ENCODE measurements at places on chromosomes 12 and 14.
A peak's percentile ranks its signal among the peaks of the same experiment; 100 is the strongest.

DNA sequence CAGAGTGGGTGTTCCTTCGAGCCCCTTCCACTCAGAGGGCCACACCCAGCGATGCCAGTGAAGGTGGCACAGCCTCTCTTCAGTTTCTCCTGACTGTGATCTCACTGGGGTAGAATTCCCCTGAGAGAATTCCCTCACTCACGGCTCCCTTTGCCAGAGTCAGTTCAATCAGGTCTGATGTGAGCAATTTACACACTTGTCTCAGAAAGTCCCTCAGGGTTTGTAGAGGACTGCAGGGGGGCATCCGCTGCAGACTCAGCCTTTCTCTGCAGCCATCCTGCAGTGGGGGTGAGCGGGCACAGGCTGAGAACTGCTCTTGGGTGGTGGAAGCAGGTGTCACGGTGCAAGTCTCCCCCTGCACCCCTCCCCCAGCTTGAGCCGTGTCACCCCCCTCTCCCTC lies 205.4 kb upstream of the PRMT8 start:
- DNase-seq: no peak

DNA sequence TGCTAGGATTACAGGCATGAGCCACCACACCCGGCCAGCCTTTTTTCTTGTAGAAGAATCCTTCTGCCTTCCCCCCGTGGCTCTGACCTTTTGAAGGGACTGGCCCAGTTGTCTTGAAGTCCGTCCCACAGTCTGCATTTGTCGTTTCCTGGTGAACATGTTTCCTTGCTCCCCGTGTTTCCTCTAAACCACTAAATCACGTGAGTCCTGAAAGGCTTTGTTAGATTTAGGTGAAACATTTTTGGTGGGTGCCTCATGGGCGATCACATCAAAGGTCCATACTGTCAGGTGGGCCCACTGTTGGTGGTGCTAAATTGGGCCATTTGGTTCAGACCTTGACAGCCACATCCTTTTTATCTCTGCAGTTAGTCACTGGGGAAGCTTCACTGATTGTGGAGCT lies 26.3 kb downstream of the MLXIP start:
- DNase-seq: no peak

DNA sequence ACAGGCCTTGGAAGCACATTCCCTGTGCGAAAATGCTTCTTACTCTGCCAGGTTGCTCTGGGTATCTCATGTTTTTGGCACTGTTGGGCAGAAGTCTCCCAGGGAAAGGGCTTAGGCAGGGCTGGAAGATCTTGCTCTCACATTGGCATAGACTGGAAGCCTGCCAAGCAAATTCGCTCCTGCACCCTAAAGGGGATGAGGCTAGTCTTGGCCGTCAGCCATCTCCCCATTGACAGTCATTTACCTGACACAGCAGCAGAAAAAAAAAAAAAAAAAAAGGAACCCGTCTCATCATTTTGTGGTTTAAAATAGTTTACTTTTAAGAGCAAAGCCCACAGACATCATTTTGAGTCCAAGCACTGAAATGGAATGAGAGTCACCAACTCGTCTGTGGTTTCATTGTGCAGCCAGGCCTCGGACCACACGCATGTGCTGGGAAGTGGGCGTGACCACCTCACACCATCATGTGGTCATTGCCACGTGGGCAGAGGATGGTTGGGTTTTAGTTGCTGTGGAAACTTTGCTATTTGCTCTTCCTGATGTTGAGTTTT lies 84.8 kb downstream of the NRXN3 start:
- no peak for DNase-seq

DNA sequence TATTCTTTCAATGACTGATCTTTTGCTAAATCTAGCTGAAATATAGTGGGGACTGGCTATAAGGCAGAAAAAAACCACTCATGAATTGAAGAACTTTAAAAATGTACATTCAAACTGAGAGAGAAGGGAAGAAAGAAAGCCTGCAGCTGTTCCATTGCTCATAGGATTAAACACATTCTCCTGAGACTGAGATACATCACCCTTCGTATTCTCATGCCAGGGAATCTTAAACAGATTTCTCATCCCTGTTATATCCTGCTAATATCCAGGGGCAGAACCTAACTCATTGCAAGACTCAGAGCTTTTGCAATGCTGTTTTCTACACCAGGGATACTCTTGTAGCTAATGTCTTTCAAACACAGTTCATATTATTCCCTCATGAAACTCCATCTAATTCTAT lies 67.2 kb upstream of the ACSS3 start:
- DNase-seq: no peak

DNA sequence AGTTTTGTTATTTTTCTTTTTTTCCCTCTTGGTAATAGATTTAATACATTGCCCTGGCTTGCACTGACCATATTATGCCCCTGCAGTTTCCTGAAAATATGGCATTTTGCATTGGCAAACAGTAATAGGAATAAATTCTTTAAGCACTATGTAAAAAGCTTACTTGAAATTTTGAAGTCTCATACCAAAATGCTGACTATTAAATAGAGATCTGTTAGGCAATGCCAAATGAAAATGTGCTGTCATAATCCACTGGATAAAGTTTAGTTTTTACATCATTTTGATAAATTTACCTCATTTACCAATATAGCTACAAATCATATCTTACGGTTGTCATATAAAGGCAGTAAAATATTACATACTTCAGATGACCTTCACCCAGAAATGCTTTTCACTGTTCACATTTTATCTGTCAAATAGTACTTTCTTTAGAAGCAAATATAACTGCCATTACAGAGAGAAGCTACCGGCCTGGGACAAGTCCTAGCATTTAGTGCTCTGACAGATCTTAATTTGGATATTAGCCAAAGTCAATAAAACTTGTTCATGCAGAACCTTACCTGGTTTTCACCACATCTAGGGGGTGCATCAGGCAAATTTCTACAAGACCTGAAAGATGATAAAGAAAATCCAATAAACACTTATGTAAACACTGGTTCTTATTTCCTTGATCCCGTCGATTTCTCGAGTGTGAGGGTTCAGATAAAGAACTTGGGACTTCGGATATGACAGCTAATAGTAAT lies 212.9 kb downstream of the PAX9 start:
- DNase-seq: no peak

GRCh38 chr12:50220363-50220995 lies 53.3 kb upstream of the CERS5 start:
- DNase-seq: no peak

- no peak for DNase-seq
These were observed 693.0 kb downstream of the NRXN3 start for GRCh38 chr14:78863143-78863542.

- DNase-seq: no peak
These were observed 121.6 kb downstream of the SLC16A7 start for GRCh38 chr12:59717436-59717835.

- no peak for DNase-seq
These were observed at the start of gene SOAT2 for GRCh38 chr12:53102883-53103807. SOAT2 (plus strand) TSS chr12:53103486; CDS start chr12:53103578, 92 bp downstream.

- DNase-seq: no peak
These were observed 93.8 kb downstream of the TRAFD1 start for GRCh38 chr12:112219195-112219594.

DNA sequence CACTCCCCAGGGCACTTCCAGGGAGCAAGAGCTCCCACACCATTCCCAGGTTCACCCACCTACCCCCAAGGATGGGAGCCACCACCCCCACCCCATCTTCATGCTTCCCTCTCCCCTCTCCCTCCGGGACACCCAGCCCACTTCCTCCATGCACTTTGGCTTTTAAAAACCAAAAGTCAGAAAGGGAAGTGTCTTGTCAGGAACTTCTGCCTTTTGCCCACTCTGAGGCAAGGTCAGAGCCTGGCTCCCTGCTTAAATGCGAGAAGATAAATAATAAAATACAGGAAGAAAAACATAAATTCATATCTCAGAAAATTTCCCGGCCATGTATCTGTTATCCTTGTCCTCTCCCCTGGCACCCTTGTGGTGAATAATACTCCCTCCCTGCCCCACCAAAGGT lies 81.6 kb downstream of the PTGER2 start:
- no peak for DNase-seq

DNA sequence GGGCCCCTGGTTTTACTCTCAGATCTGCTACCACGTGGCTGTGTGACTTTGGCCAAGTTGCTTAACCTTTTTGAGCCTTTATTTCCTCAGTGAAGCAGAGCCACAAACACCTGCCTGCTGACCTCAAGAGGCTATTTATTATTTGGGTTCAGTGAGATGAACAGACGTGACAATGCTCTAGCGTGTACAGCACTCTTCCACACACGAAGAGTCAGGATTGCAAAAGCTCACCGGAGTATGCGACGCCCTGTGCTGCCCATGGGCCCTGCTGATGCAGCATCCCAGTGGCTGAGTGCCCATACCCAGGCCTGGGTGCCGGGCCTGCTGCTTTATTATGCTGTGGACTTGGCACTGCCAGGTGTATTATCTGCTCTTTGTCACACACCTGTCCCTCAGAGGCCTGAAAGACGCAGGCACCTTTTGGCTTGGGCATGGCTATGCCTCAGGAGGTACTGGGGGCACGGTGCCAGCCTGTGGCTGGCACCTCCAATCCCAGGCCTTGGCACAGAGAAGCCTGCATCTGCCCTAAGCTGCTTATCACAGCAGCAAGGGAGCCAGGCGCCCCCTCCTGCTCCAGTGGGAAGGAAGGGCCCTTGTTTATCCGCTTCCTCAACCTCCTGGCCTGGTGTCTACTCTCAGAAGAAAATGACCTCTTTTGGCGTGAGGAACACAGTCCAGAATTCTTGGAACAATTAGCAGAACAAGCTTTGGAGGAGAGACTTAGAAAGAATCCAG lies 22.3 kb upstream of the TC2N start:
- DNase-seq: peak; percentile 27

DNA sequence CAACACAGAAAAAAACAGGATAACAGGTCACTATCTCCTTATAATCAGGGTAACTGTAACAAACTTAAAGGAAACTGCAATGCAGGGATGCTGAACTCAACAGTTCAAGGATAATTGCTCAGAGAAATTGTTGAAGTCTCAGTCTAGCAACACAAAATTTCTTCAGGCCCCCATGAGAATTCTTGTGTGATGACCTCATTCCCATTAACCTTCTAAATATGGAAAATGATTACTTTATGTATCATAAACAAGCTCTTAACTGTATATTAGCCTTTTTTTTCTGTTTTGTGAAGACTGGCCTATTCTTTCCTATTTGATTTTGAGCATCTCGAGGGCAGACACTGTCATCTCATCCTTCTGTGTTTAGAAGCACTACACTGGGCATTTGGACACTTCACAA lies 47.1 kb downstream of the IGF1 start:
- DNase-seq: no peak

DNA sequence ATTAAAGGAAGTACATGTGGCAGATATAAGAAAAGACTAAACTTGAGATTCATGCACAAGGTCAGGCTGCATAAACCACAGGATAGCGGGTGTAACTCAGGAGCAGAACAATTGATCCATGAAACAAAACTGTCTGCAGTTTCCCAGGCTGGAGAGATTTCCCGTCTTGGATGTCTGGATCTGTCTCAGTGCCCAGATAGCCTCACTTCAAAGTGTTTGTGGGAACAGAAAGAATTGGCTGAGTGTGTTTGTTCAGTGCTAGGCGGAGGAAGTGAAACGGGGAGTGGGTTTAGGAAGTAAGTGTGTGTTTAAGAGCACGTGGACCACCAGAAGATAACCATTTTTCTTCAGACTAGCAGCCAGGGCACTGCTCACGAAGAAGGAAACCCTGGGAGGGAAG lies 1.4 kb upstream of the RNASE10 start:
- peak; percentile 12 for DNase-seq

GRCh38 chr14:94601884-94602391 lies 10.3 kb upstream of the SERPINA3 start:
- peak; percentile 51 for DNase-seq

DNA sequence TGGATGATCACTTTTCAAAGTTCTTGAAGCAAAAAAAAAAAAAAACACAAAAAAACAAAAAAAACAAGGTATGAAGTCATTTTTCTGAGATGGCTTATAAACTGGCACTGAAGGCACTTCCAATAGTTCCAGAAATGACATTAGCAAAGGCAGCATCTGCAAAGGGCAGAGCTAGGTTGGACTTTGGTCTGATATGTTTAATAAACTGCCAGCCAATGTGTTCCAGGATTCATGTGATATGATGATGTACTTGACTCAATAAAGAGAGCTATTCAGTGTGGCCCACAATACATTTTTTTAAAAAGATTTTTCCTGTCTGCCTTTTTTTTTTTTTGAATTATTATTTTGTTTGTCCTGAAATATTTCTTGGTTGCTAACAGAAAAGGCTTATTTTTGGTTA lies 79.6 kb downstream of the VRK1 start:
- DNase-seq: no peak

DNA sequence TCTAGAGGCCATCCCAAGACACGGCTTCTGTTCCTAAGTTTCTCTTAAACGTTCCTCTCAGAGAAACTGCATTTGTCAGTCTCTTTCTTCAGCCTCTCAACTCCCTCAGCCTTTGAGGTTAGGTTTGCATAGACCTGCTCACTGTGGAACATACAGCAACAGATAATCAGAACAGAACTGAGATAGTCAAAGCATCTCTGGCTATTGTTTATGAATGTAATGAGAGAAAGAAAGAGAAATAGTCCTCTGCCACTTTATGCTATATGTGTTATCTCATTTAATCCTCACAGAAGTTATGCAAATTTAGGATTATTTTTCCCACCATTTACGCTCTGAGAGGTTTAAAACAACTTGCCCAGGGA lies 190.6 kb downstream of the PHLDA1 start:
- DNase-seq: no peak

DNA sequence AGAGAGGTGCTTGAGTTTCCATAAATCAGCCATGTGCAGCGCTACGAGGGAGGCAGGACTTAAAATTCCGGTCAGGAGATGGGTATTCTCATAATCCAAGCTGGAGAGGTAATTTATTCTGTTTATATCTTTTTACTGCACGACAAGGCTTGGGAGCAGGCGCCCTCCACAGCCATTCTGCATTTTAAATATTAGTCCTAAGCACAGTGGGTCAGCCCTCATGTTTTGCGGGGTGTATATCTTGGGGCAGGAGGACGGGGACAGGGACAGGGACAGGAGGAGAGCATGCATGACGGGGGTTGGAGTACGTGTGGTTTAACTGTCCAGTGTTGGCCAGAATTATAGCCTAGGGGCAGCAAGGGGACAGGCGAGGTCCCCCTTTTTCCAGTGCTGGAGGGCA lies 14.5 kb downstream of the LHX5 start:
- no peak for DNase-seq

- no peak for DNase-seq
These were observed 1.6 kb downstream of the VDR start for GRCh38 chr12:47903151-47903611.

GRCh38 chr14:31994391-31995033 lies 82.6 kb upstream of the ARHGAP5 start:
- DNase-seq: no peak

DNA sequence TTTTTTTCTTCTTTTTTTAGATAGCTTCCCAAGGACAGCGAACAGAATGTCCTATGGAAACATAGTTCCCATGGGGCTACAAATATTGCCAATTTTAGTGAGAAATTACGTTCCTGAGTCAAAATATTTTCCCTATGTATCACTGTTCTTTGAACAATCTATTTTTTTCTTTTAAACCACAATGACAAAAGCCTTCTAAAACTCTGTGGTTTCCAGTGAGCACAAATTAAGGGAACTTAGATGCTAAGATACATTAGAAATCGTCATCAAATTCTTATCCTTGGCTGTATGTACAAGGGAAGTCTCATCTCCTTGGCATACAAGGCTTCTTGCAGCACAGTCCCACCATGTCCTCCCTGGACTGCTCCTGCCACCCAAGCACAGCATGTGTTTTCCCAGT lies 17.9 kb downstream of the CPM start:
- no peak for DNase-seq

Data from midbrain (tissue), 1 donor.